Placental pericyte (primary cell): ENCODE measurements at places on chromosomes 7 and 10. TPM values are rescaled to one million over a fixed set of nuclear protein-coding genes. Genes with fewer than 3 reads are reported as not detected.

Gene SLC16A9
- total RNA-seq, result under 0.01 TPM in 1 of 2 replicates, not detected in the other

Gene STX1A
- 11.8 and 30.2 TPM in 2 replicates for total RNA-seq

Gene HGF
- 282 and 285 TPM in 2 replicates for total RNA-seq

Gene MYOF
- total RNA-seq, result 126 and 185 TPM in 2 replicates

Gene ACSL5
- 1.4 and 1.5 TPM in 2 replicates for total RNA-seq

Gene PTF1A
- total RNA-seq, result not detected in 2 replicates
